AG10803 (cell line): ENCODE measurements at places on chromosomes 7 and 10.

DNA sequence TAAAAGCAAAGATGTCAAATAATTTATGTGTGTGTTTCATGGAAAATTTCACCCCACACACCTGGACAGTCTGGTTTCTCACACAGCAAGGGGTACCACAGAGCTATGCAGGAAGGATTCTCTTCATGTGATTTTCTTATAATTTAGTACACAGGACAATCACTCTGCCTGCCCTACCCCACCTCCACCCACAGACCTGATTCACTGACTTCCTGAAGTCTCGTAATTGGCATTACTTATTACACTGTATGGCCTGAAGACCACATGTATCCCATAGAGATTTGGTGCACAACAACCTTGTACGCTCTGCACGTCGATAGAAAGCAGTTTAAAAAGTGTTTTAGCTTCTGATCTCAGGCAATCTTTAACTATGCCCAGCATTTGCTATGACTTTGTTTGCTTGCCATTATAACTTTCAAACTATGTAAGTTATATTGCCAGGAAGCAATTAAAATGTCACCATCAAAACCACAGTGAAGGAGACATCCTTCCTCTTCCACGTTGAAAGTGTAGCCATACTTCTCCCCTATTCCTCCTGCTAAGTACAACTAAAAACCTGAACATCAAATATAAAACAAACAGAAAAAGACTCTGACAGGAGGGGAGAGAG is 279.4 kb upstream of the IMMP2L start:
- DNase-seq = peak; percentile 61

GRCh38 chr7:107502154-107502553 is 32.3 kb downstream of the GPR22 start:
- no peak for DNase-seq

GRCh38 chr7:18508443-18509427 is 13.2 kb downstream of the HDAC9 start:
- peak; percentile 95 for DNase-seq

- no peak for DNase-seq
Observed at GRCh38 chr10:16941870-16942269, 124.6 kb upstream of the RSU1 start.

DNA sequence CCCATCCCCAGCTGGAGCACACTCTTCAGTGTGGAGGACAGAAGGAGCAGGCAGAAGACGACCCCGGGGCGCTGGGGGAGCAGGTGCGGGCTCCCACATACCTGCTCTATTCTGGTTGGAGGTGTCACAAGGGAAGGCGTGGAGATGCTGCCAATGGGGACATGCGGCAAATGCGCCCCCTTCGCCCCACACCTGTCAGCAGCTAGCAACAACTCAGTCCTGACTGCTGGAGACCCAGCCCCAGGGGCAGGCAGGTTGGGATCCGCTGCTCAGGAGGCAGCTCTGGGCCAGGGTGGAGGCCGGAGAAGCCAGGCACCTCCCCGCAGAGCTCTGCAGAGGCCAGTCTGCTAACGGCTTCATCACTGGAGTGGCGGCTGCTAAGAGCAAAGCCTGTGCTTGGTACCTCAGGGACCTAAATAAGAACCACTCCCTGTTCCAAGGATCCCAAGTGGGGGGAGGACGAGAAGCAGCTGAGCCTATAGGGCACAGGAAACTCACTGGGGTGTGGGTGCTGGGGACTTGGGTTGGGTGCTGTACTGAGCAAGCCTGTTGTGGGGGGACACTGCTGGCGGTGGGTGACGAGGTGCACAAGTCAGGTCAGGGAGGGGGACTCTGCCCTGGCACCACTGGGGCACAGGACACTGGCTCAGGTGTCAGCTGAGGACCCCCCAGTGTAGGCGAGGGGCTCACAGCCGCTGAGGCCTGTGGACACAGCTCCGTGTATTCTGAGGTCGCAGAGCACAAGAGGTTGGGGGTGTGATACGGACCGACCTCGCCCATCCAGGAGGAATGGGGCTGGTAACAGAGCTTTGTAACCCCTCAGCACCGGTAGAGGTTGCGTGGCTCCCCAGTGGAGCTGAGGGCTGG is 19.2 kb upstream of the GPR146 start:
- DNase-seq = no peak

GRCh38 chr7:24825931-24826661 is 68.8 kb upstream of the GSDME start:
- DNase-seq = peak; percentile 53

GRCh38 chr7:55016061-55016745 is 2.6 kb upstream of the EGFR start:
- DNase-seq = no peak

DNA sequence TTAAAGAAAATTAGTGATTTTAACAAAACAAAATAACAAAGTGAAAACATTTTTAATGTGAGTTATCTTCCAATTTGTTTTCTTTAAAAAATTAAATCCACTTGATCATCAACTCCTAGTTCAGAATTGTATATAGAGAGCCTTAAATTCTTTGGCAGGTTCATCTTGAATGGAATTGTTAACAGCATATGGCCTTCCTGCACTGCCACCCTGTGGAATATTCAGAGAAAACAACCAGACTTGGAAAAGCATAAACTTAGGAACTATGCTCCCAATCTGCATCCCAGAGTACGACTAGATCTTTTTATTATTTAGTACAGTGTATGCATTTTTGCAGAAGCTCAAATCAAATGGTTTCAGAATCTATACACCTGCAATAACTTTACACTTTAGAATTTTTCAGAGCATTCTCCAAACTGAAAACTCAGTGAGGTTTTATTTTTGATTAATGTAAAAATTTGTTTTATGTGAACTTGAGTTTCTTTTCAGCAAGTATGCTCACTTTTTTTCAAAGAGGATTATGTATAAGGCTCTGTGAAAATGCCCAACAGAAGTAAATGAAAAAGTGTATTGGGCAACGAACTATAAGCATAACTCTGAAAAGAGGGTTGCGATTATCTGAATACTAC is 44.9 kb upstream of the ANK3 start:
- peak; percentile 64 for DNase-seq

DNA sequence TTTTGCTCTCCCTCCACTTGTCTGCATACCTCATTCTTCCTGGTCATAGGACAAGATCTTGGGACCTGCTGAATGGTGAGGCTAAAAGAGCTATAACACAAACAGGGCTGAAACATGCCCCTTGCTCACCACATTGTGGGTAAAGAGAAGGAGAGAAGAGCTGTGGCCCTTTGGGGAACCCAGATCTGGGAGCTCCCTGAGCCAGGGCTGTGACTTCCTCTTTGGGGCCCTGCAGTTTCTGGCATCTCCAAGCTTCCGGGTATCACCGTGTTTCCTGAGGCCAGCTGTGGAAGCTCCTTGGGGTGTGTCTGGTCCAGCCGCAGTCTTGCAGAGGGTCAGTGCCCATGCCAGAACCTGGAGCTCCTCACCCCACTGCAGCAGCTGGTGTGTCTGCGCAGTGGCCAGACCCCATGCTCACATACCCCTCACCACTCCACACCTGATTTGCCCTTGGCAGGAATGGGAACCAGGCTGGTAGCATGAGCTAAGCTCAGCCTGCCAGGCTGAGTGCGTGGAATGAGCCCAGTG is 34.0 kb downstream of the DKK1 start:
- DNase-seq = no peak

GRCh38 chr10:95211606-95212279 is 17.7 kb downstream of the ACSM6 start:
- peak; percentile 61 for DNase-seq

DNA sequence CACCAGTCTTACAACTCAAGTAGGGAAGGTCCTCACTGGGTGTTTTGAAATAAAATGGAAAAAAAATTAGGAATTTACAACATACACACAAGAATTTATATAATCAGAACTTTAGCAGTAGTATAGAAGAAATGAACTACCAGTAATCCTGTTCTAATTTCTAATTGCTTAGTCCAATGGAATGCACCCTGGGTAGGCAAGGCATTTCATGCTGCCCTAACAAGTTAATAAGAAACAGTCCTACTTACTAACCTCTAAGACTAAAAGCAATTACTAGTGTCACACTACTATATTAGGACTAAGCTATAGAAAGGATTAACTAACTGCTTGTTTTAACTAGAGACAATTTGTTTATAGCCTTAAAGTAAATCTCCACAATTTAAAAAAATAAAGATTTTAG is 158.1 kb downstream of the BTAF1 start:
- peak; percentile 64 for DNase-seq

GRCh38 chr10:15316145-15316544 is 54.9 kb downstream of the FAM171A1 start:
- no peak for DNase-seq

DNA sequence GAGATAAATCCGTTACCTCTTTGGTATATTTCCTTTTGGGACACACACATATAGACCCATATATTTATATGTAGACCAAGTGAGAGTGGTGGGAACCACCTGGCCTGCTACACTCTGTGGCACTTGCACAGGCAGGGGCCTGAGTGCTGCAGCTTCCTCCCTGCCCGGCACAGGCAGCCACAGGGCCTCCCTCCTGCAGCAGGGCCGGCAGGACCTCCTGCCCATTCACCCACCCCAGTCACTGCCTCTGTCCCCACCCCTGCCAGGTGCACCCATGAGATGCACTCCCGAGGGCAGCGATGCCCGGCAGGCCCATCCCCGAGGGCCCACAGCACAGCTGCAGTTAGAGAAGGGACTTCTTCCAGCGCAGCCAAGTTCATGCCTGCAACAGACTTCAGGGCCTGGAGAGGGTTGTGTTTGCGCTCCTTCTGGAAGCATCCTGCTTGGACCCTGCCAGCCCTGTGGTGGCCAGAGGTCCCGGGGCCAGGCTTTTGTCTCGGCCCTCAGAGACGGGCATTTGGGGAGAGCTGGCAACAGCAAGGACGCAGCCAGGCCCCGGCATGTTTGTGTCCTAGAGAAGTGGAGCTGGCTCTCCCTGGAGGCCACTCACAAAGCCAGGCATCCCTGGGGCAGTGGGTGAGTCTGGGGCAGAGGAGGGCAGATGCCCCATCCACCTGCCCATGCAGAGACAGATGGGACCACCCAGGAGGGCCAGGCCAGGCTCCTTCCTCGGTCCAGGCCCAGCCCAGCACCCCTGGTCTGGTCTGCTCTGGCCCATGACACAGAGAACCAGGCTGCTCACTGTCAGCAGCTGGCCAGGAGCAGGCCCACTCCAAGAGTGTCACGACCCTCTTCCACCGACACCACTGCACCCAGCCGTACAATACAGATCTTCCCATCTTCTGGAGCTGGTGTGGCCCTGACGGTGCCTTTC is 41.4 kb downstream of the PWWP2B start:
- DNase-seq = no peak

DNA sequence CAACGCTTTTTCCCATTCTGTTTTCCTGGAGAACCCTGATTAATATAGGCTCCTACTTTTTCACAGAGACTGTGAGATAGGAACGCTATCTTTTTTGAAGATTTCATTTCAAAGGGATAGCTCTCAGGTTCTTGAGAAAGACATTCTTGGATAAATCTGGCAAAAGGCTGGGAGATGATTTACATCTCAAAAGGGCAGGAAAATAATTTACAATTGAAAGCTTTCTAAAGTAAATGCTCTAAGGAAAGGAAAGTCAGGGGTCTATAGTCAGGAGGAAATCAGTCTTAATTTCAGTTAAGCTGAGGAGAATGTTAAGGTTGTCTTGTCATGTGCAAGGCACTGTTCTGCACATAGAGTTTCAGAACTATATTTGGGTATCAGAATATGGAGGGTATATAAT is 278.8 kb downstream of the KIF20B start:
- no peak for DNase-seq

DNA sequence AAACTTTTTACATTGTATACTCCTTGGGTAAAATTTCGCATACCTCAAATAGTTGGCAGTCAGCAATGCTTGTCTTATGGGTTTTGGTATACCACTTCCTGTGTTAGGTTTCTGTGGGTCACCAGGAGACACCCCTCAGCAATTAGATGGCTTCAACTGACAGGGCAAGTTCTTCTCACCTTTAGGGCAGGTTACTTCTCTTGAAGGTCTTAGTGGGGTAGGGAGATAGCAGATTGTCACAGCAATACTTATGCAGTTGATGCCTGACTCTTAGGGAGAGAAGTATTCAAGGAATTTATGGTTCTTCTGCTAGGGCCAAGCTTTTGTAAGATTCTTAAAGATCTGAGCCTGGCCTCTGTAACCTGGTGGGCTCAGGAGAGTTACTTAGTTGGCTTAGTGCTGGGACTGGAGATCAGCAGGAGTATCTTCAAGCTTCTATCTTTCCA is 42.9 kb downstream of the MKLN1 start:
- DNase-seq = peak; percentile 74

DNA sequence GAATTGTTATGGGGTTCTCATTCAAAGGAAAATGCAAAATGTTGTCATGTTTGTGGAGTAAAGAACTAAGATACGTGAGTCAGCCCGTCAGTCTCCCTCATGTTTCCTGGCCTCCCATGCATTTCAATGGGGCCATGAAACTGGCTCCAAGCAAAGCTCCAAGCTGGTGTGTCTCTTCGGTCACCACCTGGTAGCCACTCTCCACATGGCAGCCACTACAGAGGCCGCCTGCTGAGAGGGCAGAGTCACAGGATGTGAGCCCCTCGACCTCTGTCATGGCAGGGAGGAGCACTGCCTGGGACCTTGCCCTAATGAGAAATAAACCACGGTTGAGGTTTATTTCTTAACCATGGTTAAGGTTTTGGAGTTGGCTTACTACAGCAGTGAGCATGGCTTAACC is 62.6 kb downstream of the AOC1 start:
- DNase-seq = no peak
